ENCODE measurements at places on chromosomes 5 and 9.

DNA sequence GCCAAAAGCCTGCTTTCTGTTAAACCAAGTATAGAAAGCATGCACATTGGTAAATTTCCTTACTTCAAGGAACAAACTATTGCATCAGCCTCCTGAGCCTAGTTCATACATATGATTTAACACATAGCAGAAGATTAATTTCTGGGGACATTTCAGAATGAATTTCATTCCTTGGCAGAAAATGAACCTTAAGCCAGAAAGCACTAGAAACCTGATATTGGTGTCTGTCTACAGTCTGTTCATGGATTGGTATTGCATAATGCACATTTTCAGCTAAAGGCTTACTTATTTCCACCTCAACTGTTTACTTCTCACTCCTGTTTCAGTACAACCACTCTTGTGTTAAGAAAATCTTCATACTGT, 1471.8 kb upstream of the NUDT12 start:
- no peak for DNase-seq

GRCh38 chr9:137302118-137302448, at the start of gene NRARP:
Gene NRARP (minus strand): TSS chr9:137302271. CDS start chr9:137301928, 343 bp downstream.
- peak; percentile 85 for DNase-seq

DNA sequence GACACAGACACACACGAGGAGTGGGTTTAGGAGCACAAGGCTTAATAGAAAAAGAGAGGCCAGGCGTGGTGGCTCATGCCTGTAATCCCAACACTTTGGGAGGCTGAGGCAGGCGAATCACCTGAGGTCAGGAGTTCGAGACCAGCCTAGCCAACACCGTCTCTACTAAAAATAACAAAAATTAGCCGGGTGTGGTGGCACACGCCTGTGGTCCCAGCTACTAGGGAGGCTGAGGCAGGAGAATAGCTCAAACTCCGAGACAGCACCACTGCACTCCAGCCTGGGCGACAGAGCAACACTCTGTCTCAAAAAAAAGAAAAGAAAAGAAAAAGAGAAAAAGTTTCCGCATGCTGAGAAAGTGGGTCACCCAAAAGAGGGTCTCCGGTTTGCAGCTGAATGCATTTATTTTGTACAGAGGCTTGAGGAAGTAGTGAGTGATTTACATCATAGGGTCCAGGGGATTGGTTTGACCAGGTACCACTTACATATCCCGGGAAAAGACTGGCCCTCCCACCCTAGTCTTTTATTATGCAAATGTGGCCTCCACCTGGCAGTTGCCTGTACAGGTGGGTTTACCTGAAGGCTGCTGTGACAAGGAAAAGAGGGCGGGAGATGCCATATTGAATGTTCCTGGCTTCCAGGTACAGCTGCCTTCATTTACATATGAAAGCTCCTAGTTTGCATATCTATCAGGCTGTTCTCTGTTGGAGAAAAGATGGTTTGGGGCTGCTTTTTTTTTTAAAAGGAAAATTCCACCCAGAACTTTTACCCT, 366.2 kb upstream of the GRAMD2B start:
- DNase-seq = no peak

GRCh38 chr9:18061332-18061731, 412.6 kb upstream of the ADAMTSL1 start:
- no peak for DNase-seq

DNA sequence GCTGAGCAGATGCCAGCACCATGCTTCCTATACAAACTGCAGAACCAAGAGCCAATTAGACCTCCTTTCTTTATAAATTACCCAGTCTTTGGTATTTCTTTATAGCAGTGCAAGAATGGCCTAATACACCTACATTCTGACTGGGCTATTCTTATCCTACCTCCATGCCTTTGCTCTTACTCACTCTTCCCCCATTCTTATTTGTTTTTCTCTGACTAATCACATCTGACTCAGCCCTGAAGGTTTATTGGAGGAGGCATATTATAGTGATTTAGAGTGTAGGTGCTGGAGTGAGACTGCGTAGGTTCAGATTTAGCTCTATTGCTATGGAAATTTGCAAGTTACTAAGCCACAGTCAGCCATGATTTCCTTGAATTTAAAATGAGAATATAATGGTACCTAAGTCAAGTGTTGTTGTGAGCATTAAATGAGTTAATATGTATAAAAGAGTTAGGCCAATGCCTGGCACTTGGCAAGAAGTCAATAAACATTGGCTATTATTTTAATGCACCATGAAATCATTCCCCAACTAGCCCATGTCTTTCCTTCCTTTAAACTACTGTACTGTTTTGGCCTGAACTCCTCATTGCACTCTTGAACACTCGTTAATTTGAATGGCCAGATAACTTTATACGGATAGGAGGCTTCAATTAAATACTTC, 531.2 kb upstream of the ZNF608 start:
- no peak for DNase-seq

- no peak for DNase-seq
Measured at GRCh38 chr5:80655231-80655774, 520 bp upstream of the DHFR start.

GRCh38 chr5:134226441-134227192, 744 bp upstream of the PPP2CA start:
- DNase-seq = no peak
